OCI-LY7 (cell line): ENCODE measurements at places on chromosomes 1 and 21.

DNA sequence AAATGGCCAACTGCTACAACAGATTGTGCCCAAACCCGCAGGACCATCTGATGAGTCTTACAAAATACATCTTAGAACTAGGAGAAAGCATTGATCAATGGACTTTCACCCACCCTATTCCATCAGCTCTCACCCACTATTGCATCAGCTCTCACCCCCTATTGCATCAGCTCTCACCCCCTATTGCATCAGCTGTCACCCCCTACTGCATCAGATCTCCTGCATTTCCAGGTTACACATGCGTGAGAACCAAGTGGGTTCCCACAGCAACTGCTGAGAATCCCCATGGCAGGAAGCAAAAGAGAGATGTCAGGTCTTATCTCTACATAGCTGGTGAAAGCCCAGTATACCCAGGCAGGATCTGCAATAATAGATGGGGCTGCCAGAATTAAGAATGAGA is 533.5 kb downstream of the LTN1 start:
- DNase-seq = peak; percentile 2

GRCh38 chr1:241717975-241718374 is 65.9 kb downstream of the WDR64 start:
- DNase-seq = no peak

GRCh38 chr1:2090216-2090890 is 40.1 kb downstream of the PRKCZ start:
- no peak for DNase-seq

GRCh38 chr21:25457411-25457810 is 149.9 kb downstream of the MRPL39 start:
- peak; percentile 61 for DNase-seq

DNA sequence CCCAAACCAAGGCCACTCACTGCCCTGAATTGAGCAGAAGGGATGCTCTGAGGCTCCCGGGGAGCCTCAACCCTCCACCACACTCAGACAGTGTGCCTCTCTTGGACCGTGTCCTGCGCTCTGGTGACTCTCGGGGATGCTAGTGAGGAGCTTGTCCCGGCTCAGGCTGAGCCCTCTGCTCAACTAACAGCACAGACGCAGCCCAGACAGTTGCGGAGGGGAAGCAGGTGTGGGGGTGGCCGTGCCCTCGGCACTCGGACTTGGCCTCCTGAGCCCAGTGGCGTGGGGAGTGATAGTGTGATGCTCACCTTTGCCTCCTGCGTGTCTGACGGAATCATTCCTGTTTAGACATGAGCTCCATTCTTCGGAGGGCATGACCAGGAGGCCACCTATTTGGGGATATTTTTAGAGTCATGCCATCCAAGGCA is 15.4 kb upstream of the SLC19A1 start:
- DNase-seq = no peak

DNA sequence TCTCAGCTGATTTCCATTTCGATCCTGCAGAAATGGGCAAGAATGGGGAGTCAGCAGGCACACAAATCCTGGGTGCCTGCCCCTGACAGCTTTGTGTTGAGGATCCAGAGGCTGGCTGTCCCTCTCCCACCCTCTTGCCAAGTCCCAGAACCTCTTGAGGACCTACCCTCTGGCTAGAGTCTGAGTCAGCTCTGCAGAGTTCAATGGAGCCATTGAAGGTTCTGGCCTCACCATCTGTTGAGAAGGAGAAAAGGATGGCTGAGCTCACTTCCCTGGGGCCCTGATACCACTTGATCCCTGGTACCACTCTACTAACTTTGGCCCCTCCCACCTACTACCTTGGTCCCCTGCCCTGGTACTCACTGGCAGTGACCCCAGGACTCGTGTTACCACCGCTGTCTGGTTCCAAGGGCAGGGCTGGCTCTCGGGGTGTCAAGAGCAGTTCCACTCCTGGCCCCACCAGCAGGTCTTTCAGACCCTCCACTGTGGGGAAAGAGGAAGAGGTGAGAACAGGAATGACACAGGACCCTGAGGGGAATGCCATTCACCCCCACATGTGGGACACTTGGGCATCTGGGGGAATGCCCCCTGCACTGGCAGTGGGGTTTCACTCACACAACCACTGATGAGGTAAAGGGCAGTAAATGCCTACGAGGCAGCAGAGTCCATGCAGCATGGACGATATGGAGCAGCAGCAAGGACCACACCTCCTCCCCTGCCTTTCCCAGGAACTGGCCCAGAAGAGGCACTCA is 10.5 kb downstream of the RXFP4 start:
- DNase-seq = no peak

DNA sequence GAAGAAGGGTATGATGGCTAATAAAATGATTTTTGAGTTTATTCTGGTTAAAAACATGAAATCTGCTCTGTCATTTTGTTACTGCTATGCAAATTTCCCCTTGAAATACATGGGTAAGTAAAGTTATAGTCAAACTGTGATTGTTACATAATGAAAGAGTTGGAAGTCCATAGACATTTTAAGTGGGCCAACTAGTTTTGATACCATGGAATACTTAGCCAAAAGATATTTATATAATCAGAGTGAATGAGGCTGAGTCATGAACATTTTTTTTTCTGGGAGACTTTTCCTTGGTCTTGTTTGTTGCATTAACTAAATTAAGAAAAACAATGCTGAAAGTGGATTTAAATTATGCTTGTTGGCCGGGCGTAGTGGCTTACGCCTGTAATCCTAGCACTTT is 58.2 kb upstream of the MPC2 start:
- DNase-seq = no peak

DNA sequence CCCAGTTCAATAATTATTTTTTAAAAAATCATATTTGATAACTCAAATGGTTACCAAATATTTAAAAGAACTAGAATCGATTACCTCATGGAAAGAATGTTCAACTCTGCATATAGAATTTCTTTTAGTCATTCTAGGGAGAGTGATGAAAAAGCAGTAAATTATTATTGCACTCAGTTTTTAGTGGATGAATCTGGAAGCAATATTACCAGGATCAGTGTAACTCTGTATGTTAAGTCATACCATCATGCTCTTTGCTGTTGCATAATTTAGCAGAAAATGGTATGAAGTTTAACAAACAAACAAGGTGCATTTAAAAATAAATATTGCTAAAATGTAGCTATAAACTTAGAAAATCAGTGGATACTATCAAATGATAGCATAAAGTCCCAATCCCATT is 46.1 kb upstream of the ARHGAP29 start:
- no peak for DNase-seq

DNA sequence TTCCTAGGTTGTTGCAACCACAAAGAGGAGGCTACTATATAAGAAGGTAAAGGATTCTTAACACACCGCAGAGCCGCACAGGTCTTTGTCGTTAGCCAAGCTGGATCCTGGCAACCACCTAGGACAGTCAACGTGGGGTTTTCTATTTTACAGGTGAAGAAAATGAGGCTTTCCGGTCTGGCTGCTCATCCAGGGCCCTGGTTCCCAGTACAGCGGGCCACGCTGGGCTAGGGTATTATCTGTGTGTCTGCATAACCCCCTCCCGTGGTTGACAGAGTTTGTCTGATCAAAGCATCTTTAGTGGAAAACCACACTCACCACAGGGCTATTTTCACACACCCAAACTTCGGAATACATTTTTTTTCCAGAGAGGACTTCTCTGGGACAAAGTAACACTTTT is 39.0 kb upstream of the PDE9A start:
- DNase-seq = no peak

DNA sequence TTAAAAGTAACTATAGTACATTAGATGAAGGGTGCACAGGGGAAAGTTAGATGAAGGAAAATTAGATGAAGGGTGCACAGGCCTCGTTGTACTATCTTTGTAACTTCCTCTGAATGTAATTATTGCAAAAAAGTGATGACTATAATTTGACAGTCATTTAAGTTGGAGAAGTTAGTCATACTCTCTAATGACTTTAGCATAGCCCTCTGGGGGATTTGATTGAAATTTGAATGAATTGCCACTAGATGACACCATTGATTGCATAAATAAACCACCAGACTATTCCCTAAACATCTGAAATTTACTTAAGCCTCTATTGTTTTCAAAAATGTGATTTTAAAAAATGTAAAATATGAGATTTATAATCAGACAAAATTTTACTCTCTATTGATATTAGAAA is 102.6 kb downstream of the TPR start:
- no peak for DNase-seq

- DNase-seq = no peak
Measured at GRCh38 chr1:115714572-115715141, 53.9 kb downstream of the CASQ2 start.

GRCh38 chr1:50232336-50232735 is 123.6 kb downstream of the ELAVL4 start:
- no peak for DNase-seq

GRCh38 chr1:34408011-34408410 is 231.3 kb downstream of the C1orf94 start:
- DNase-seq = no peak
